ENCODE measurements at places on chromosomes 7 and 10.

- no peak for DNase-seq
Measured at GRCh38 chr7:122067077-122067476, 77.0 kb downstream of the AASS start.

- no peak for DNase-seq
Measured at GRCh38 chr7:152617056-152617455, 58.9 kb downstream of the XRCC2 start.

DNA sequence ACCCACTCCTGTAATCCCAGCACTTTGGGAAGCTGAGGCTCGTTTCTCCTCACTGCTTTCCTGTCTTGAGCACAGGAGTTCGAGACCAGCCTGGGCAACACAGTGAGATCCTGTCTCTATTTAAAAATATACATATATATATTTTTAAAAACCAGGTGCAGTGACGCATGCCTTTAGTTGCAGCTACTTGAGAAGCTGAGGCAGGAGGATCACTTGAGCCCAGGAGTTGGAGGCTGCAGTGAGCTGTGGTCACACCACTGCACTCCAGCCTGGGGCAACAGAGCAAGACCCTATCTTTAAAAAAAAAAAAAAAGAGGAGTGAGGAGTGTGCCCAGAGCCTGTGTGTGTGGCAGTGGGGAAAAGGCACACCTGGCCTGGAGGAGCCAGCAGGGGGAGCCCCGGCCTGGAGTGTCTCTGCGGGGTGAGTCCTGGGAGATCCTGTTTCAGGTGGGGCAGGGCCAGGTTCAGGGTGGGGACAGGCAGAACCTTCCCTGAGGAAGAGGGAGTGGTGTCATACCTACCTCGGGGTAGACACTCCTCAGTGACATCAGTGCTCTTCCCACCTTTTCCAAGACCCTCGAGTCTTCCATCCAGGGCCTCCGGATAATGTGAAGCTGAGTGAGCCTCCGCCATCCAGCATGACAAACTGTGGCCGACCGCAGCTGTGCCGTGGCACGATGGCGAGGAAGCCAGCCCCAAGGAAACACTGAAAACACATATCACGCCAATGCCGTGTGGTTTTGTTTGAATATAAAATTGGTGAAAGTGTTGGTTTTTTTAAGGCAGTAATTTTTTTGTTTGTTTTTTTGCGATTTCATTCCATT lies 9.0 kb upstream of the ARPC1B start:
- DNase-seq, result peak; percentile 84

DNA sequence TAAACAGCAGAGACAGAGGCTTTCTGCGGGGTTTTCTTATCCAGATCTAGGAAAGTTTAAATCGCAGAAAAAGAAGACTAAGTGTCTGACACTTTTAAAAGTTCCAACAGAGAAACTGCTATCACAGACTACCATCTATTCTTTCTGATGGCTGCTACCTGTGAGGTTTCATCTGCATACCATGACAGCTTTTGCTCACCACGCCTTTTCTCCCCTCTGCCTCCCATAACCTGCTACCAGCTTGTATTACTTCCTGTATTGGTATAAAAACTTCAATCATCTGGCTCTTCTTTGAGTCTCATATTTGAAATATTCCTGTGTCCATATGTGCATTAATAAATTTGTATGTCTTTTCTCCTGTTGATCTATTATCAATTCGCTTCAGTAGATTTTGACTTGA lies 34.1 kb upstream of the RTKN2 start:
- no peak for DNase-seq

DNA sequence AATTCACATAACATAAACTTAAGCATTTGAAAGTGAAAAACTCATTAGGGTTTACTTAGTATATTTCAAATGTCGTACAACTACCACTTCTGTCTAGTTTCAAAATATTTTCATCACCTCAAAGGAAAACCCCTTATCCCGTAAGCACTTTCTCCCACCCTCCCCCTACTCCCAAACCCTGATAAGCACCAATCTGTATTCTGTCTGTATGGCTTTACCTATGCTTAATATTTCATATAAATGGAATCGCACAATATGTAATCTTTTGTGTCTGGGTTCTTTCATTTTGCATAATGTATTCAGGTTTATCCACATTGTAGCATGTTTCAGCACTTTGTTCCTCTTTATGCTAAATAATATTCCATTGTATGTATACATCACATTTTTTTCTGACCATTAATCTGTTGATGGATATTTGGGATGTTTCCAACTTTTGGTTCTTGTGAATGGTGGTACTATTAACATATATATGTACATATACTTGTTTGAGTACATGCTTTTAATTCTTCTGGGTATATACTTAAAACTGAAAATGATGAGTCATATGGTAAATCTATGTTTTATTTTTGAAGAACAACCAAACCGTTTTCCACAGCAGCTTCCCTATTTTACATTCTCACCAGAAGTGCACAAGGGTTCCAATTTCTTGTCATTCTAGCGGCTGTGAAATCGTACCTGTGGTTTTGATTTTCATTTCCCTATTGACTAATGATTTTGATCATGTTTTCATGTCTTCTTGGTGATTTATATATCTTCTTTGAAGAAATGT lies 6.2 kb upstream of the STARD3NL start:
- DNase-seq, result no peak

DNA sequence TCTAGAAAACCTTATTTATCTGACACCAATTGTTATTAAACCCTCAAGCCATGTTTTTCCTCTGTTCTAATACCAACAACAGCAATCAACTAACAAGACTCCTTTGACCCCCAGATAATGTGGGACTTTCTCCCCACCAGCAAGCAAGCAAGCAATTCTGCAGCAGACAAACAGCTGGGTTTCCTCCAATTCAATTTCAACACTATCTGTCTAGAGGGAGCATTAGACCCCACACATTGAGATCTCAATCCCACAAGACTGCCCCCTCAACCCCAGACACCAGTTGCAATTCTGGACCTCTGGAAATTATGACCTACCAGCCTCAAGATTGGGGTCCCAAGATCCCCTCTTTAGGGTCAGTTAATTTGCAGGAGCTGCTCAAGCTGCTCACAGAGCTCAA lies 89.4 kb upstream of the TMEM26 start:
- no peak for DNase-seq

GRCh38 chr10:75018251-75018650 lies 93.2 kb upstream of the SAMD8 start:
- DNase-seq, result no peak

- DNase-seq, result no peak
Measured at GRCh38 chr10:128463991-128464760, 338.0 kb upstream of the MKI67 start.

DNA sequence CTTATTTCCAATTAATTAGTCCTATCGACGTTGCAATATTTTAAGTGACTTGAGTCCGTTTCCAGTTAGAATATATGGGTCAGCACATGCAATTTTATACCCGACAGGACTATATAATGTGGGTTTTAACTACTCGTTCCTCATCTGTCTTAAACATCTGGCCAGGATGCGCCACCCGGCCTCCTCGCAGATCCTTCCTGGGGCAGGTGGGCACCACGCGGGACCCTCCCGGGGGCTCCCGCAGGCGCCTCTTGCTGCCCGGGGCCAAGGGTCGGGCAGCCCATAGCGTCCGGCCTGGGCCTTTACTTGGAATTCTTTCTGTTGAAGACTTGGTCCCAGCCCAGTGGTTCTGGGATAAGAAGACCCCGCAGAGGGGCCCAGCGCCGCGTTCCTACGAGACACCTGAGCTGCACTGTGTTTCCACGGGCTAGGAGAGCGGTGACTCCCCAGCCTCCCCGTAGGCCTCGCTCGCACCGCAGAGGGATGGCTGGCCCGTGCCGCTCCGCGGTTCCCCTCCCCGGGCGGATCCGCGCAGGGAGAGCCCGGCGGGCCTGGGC lies 10.1 kb upstream of the MNX1 start:
- no peak for DNase-seq

GRCh38 chr10:16425449-16425848 lies 11.4 kb upstream of the PTER start:
- DNase-seq, result no peak

GRCh38 chr10:13340626-13341376 lies 7.3 kb downstream of the SEPHS1 start:
- no peak for DNase-seq

- DNase-seq, result no peak
Measured at GRCh38 chr7:50554431-50555322, 10.5 kb downstream of the DDC start.

GRCh38 chr7:101146-102046 lies 91.0 kb upstream of the FAM20C start:
- DNase-seq, result no peak

DNA sequence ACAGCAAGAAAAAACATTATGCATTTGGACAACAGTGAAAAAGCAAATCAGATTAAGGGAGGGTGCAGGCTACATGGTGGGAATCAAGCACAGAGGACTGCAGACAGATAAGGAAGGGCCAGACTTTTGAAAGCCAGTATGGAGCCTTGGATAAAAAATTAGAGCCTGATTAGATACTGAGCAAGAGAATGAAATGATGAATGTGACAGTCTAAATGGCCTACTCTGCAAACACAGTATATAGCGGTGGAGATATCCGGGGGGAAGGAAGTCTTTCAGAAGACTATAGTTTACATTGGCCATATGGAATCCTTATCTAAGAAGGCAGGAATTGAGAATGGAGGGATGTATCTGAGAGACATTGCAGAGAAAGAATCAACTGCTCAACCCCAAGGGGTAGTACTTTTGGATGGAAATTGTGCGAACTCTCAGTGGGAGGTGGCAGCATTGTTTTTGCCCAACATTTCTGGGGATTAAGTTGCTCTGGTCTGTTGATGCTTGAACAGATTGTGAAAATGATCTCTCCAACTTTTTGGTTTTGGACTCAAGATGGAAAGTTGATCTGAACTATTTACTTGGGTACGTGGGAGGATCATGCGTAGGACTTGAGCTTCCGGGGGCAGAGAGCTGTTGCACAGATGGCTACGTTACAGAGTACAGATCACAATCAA lies 39.4 kb upstream of the CHCHD3 start:
- no peak for DNase-seq

- DNase-seq, result no peak
Measured at GRCh38 chr10:78924319-78925003, 144.3 kb upstream of the ZMIZ1 start.

- DNase-seq, result no peak
Measured at GRCh38 chr7:19851504-19851903, 78.1 kb upstream of the TMEM196 start.

DNA sequence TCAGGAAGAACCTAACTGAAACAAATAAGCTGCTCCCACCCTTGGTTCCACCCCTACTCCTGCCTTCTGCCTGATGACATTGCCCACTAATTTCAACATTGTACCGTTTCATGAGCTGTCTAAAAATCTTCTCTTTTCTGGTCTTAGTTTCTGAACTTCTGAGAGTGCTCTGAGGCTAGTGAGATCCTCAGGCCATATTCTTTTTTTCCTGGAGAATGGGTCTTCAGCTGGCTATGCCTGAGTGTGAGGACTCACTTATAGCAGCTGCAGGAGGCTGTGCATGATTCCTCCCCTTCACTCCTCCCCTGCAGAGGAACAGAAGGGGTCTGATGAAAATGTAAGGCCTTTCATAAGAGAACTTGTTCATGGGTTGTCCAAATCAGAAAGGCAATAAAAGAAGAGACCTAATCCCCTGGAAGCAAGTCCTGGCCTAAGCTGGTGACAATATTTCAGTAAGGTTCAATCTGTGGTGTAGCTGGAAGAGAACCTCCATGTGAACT lies 11.1 kb downstream of the HOXA4 start:
- no peak for DNase-seq

GRCh38 chr7:57343901-57344622 lies 105.9 kb upstream of the ZNF716 start:
- no peak for DNase-seq

GRCh38 chr7:74272305-74273038 lies 16.7 kb upstream of the CLIP2 start:
- DNase-seq, result peak; percentile 74

GRCh38 chr7:2483494-2483893 lies 7.3 kb upstream of the GRIFIN start:
- DNase-seq, result peak; percentile 17

GRCh38 chr7:142562688-142563087 lies 186.6 kb upstream of the PRSS1 start:
- DNase-seq, result no peak

GRCh38 chr10:60975716-60976115 lies 31.7 kb upstream of the RHOBTB1 start:
- no peak for DNase-seq

DNA sequence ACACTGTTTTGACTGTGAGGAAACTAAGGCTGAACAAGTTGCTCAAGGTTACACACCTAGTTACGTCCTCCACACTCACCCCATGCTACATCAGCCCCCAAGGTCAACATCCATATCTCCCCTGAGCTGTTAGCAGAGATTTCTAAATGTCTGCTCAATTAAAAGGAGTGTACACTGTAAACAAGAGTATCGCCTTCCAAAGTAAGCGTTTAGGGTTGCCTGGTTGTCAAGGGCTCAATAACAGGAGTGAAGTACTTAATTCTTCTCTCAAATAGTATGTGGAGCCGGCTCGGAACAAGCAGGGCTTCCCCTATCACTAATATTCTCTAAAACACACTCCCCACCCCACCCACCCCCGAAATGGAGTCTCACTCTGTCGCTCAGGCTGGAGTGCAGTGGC lies 412.8 kb upstream of the GALNT17 start:
- no peak for DNase-seq

DNA sequence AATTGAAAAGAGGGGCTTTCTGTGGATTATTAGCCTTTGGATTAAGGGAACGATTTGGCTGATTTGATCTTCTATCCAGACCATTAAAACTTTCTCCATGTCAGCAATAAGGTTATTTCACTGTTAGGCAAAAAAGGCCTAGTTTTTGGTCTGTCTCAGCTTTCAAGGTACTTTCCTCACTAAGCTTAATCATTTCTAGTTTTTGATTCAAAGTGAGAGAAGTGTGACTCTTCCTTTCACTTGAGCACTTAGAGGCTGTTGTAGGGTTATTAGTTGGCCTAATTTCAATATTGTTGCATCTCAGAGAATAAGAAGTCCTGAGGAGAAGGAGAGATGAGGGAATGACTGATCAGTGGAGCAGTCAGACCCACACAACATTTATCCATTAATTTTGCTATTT lies 596.0 kb upstream of the TPK1 start:
- DNase-seq, result no peak

- DNase-seq, result no peak
Measured at GRCh38 chr7:130936202-130936931, 202.4 kb upstream of the KLF14 start.

- no peak for DNase-seq
Measured at GRCh38 chr7:106419455-106420182, 134.8 kb upstream of the NAMPT start.

GRCh38 chr10:116972131-116972530 lies 32.9 kb downstream of the SHTN1 start:
- DNase-seq, result no peak

All from left colon (tissue), 2 donors.